CD4-positive, alpha-beta memory T cell (primary cell): ENCODE measurements at places on chromosomes 6 and 20. TPM values are rescaled to one million over a fixed set of nuclear protein-coding genes. Genes with fewer than 3 reads are reported as not detected.

Gene HDDC2
- 49.5 TPM for total RNA-seq

Gene DEFB119
- total RNA-seq = not detected

DNA sequence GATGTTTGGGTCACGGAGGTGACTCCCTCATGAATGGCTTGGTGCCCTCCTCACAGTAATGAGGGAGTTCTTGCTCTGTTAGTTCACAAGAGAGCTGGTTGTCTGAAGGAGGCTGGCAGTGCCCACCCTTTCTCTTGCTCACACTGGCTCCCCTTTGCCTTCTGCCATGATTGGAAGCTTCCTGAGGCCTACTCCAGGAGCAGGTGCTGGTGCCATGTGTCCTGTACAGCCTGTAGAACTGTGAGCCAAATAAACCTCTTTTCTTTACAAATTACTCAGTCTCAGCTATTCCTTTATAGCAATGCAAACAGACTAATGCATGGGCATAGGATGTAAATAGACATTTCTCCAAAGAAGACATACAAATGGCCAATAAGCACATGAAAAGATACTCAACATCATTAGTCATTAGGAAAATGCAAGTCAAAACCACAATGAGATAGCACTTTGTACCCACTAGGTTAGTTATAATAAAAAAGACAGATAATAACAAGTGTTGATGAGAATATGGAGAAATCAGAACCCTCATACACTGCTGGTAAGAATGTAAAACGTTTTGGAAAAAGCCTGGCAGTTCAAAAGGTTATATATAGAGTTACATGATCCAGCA is 17.7 kb downstream of the C20orf203 start:
- DNase-seq = no peak

GRCh38 chr6:17130786-17131185 is 28.9 kb downstream of the STMND1 start:
- no peak for DNase-seq

- DNase-seq = no peak
Observed at GRCh38 chr20:13856354-13856753, 71.5 kb downstream of the NDUFAF5 start.

DNA sequence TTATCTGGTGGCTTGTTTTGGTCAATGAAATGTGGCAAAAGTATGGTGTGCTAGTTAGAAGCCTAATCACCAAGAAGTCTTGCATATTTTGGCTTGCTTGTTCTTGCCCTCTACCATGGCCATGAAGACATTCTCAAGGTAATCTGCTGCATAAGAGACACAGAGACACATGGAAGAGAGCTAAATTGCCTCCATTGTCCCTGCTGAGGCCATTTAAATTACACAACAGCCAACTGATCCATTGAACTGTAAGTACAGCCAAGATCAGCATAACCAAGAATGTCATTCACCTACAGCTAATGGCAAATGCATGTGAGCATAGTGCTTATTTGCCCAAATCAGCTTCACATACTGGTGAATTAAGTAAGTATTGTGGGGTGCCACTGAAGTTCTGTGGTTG is 603.8 kb downstream of the FRK start:
- DNase-seq = no peak
